ENCODE measurements at places on chromosomes 6 and 20.

GRCh38 chr6:107657755-107658461, 166.2 kb downstream of the SCML4 start:
- DNase-seq, result peak; percentile 7

DNA sequence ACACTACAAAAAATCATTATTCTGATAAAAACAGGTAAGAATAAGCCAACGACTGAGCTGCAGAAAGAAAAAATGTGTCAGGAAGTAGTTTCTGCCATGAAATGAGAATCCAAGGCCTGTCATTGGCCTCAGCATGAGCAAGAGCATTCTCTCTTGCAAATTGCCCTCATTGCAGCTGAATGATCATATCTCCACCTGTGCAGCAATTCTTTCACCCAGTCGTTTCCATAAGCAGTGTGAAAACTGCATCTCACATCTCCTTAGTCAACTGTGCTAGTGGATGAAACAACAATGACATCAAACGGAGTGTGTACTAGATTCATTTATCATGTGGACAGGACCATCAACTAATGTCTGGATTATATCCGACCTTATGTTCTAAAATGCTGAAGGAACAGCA, 88.2 kb upstream of the STXBP5 start:
- DNase-seq, result no peak

- DNase-seq, result peak; percentile 59
Measured at GRCh38 chr6:11496152-11497060, 41.1 kb upstream of the TMEM170B start.

GRCh38 chr6:110329714-110330436, 28.3 kb downstream of the METTL24 start:
- no peak for DNase-seq

- DNase-seq, result no peak
Measured at GRCh38 chr6:146914489-146915483, 289.4 kb upstream of the STXBP5 start.
